Fibroblast of the aortic adventitia (primary cell): ENCODE measurements at places on chromosomes 5 and 9. TPM values are rescaled to one million over a fixed set of nuclear protein-coding genes. Genes with fewer than 3 reads are reported as not detected.

The ECSCR gene
- 0.36 and 1.1 TPM in 2 replicates for total RNA-seq

The SEMA6A gene
- total RNA-seq: 0.36 and 0.41 TPM in 2 replicates

The SLC34A3 gene
- not detected in 2 replicates for total RNA-seq

The GBA2 gene
- total RNA-seq: 25.5 and 36.1 TPM in 2 replicates

The STK32A gene
- 2.3 and 26.0 TPM in 2 replicates for total RNA-seq

The TRMT10B gene
- 1.3 and 2.4 TPM in 2 replicates for total RNA-seq

The SLC45A2 gene
- total RNA-seq: 0.09 TPM in 1 of 2 replicates, not detected in the other

The KIF27 gene
- 6.0 and 7.2 TPM in 2 replicates for total RNA-seq

The PTGS1 gene
- 6.3 and 173 TPM in 2 replicates for total RNA-seq

The PCDHGC4 gene
- 2.5 and 5.2 TPM in 2 replicates for total RNA-seq

The NDUFS6 gene
- 30.9 and 39.0 TPM in 2 replicates for total RNA-seq

The AK8 gene
- 0.18 TPM in 1 of 2 replicates, not detected in the other for total RNA-seq

The WDR38 gene
- not detected in 2 replicates for total RNA-seq

The WDR31 gene
- 0.33 and 2.4 TPM in 2 replicates for total RNA-seq

The SERINC5 gene
- total RNA-seq: 13.5 and 17.1 TPM in 2 replicates

The KLF4 gene
- 16.8 and 43.9 TPM in 2 replicates for total RNA-seq

The C5orf52 gene
- not detected in 2 replicates for total RNA-seq

The SLC46A2 gene
- not detected in 2 replicates for total RNA-seq

The GIN1 gene
- 11.0 and 14.4 TPM in 2 replicates for total RNA-seq

The ROR2 gene
- total RNA-seq: 13.0 and 26.5 TPM in 2 replicates

The GADD45G gene
- 0.36 and 6.1 TPM in 2 replicates for total RNA-seq

The PCDHA7 gene
- 0.18 and 0.41 TPM in 2 replicates for total RNA-seq

The ADAMTSL1 gene
- total RNA-seq: 41.8 and 179 TPM in 2 replicates

The FOXE1 gene
- not detected in 2 replicates for total RNA-seq

The REEP2 gene
- 1.1 and 6.1 TPM in 2 replicates for total RNA-seq

The ARSI gene
- total RNA-seq: 1.5 and 2.1 TPM in 2 replicates

The LCNL1 gene
- total RNA-seq: 0.54 and 15.3 TPM in 2 replicates

The CCDC192 gene
- total RNA-seq: not detected in 2 replicates

The GLDC gene
- total RNA-seq: 0.65 and 1.8 TPM in 2 replicates

The FPGS gene
- total RNA-seq: 33.9 and 61.5 TPM in 2 replicates

The HAVCR2 gene
- total RNA-seq: 0.36 TPM in 1 of 2 replicates, not detected in the other

The SVEP1 gene
- 50.2 and 101 TPM in 2 replicates for total RNA-seq

The RANBP3L gene
- 0.27 TPM in 1 of 2 replicates, not detected in the other for total RNA-seq

The LRRC19 gene
- not detected in 2 replicates for total RNA-seq

The EFNA5 gene
- total RNA-seq: 2.1 and 33.1 TPM in 2 replicates

The MEGF10 gene
- total RNA-seq: not detected in 2 replicates

The PFN3 gene
- not detected in 2 replicates for total RNA-seq

The ANKRD31 gene
- total RNA-seq: 0.16 and 0.18 TPM in 2 replicates

The NXNL2 gene
- 0.74 and 1.1 TPM in 2 replicates for total RNA-seq

The OTP gene
- not detected in 2 replicates for total RNA-seq

The COL27A1 gene
- total RNA-seq: 2.1 and 9.6 TPM in 2 replicates

The PCAT7 gene
- 0.09 TPM in 1 of 2 replicates, not detected in the other for total RNA-seq

The OMD gene
- total RNA-seq: 0.33 and 16.1 TPM in 2 replicates

The NDOR1 gene
- total RNA-seq: 8.5 and 8.6 TPM in 2 replicates

The HMCN2 gene
- total RNA-seq: not detected in 2 replicates

The NRARP gene
- 0.09 TPM in 1 of 2 replicates, not detected in the other for total RNA-seq

The LMX1B gene
- total RNA-seq: not detected in 2 replicates

The FBP2 gene
- total RNA-seq: not detected in 2 replicates

The DELE1 gene
- 50.9 and 59.0 TPM in 2 replicates for total RNA-seq

The SLC36A2 gene
- total RNA-seq: not detected in 2 replicates

The BARX1 gene
- total RNA-seq: 0.09 TPM in 1 of 2 replicates, not detected in the other

The TAF11L10 gene
- not detected in 2 replicates for total RNA-seq

The INSL4 gene
- total RNA-seq: not detected in 2 replicates

The PTGR1 gene
- total RNA-seq: 76.0 and 88.4 TPM in 2 replicates

The ALDH1A1 gene
- 8.8 and 65.4 TPM in 2 replicates for total RNA-seq

The BTNL3 gene
- not detected in 2 replicates for total RNA-seq

The MYO10 gene
- total RNA-seq: 37.1 and 324 TPM in 2 replicates

The TEK gene
- total RNA-seq: 1.7 and 3.8 TPM in 2 replicates

The DCAF10 gene
- total RNA-seq: 24.5 and 46.1 TPM in 2 replicates
